ENCODE measurements at places on chromosomes 1 and 21.

GRCh38 chr1:240720976-240721375, 109.0 kb upstream of the GREM2 start:
- no peak for DNase-seq

DNA sequence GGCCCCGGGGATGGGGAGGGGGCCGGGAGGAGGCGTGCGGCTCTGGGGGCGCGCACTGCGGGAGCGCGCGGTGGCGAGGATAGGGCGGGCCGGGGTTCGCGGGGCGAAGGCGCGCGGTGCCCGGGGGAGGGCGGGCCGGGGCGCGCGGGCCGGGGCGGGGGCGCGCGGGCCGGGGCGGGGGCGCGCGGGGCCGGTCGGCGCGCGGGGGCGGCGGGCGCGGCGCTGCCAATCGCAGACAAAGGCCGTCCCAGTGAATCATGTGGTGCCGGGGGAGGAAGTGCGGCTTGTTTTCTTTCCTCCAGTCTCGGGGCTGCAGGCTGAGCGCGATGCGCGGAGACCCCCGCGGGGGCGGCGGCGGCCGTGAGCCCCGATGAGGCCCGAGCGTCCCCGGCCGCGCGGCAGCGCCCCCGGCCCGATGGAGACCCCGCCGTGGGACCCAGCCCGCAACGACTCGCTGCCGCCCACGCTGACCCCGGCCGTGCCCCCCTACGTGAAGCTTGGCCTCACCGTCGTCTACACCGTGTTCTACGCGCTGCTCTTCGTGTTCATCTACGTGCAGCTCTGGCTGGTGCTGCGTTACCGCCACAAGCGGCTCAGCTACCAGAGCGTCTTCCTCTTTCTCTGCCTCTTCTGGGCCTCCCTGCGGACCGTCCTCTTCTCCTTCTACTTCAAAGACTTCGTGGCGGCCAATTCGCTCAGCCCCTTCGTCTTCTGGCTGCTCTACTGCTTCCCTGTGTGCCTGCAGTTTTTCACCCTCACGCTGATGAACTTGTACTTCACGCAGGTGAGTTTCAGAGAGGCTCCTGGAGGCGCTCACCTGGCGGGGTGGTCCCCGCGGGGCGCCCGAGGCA, at the start of gene GPR137B:
TSS of gene GPR137B (plus strand) at position 287 of the 851 bp plus-strand sequence. CDS start at position 371, 84 bp downstream.
- peak; percentile 60 for DNase-seq

DNA sequence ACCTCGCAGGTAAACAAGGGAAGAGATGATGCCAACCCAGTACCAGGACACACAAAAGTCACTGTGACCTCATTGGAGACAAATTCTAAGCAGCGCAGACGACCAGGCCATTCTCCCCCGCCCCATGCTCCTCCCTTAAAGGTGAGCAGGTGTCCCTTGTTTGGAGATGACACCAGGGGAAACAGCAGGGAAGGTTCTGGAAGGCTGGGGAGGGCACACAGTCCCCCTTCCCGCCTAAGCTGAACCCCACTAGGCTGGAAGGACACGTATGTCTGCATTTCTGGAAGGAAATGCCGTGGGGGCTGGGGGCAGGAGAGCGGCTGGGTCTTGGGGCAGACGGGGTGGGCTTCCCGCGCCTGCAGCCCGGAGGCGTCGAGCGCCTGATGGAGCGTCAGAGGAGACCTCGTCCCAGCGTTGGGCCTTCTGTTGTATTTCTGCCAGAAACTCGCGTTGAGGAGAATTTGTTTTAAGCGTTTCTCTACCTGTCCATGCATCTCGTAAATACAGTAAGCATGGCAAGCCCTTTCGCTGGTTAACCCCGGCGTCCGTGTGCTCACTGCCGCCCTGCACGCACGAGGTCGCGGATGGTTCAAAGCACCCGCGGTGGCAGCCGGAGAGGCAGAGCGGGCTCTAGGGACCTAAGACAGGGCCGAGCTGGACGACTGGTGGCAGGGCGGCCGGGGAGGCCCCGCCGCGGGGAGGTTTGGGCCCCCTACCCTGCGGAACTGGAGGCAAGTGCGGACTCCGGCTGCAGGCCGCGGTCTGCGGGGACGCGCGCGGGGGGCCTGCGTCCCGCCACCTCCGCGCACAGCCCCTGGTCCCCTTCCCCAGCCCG, 1.2 kb upstream of the LHX4 start:
- no peak for DNase-seq

GRCh38 chr1:159897962-159898361, 2.0 kb downstream of the CFAP45 start:
- DNase-seq = no peak

GRCh38 chr1:23530087-23530746, 816 bp downstream of the E2F2 start:
- DNase-seq = no peak

- DNase-seq = peak; percentile 48
Observed at GRCh38 chr1:41240781-41241353, 1.2 kb downstream of the SCMH1 start.

- no peak for DNase-seq
Observed at GRCh38 chr1:229941160-229941559, 125.9 kb upstream of the GALNT2 start.

DNA sequence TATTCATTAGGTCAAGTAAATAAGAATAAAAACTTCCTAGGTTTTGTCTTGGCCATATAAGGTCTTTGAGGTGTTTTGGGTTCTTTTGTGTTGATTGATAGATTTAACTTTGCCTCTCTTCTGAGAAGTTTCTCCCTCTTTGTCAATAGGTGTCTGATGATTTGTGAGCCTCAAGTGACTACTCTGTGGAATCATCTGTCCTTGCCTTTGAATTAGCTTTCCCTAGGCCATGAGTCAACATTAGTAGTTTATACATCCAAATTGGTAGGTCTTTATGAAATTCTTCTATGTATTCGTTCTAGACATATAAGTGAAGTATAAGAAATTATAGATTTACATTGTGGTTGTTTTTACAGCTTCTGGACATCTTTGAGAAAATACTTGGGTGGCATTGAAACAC, 864.4 kb downstream of the USP25 start:
- DNase-seq = no peak

DNA sequence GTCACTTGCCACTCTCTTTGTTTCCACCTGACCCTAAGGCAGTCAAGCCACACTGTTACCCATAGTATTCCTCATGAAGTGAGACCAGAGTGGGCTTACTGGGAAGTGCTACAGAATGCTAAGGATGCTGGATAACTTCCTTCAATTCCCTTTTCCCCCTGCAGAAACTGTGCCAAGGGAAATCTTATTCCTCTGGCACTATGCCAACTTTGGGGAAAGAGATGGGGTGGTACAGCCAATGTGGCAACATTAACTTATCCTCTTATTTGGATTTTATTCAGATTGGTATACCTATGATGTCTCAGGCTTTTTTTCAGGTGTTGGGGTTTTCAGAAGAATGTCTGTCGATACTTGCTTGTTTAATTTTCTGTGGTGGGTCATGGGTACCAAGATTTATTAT, 599.4 kb upstream of the PBX1 start:
- DNase-seq = no peak
